Activated naive CD4-positive, alpha-beta T cell treated with anti-CD3 and anti-CD28 coated beads, Interleukin-2, amount 50 U/mL, for 16 hours (primary cell): ENCODE measurements at places on chromosomes 7 and 10.

GRCh38 chr10:13872411-13872810 lies 285.6 kb downstream of the PRPF18 start:
- DNase-seq: no peak

- DNase-seq: no peak
Observed at GRCh38 chr7:131000873-131001272, 266.9 kb upstream of the KLF14 start.

- no peak for DNase-seq
Observed at GRCh38 chr10:3400348-3400747, 227.8 kb upstream of the PITRM1 start.

DNA sequence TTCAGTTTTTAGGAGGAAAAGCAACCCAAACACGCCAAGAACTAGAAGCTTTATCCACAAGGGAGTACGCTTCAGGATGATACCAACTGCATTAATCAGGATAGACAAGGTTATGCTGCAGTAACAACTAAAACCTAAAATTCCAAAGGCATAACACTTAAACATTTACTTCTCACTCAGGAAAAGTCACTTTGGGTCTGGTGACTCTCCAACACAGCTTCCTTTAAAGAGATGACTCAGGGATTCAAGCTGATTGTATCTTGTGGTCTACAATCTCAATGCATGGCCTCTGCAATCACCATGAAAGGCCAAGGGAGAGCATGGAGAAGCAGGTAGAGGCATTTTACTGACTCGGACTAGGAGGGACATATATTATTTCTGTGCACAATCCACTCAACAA lies 315.8 kb downstream of the KCNMA1 start:
- DNase-seq: no peak

- peak; percentile 7 for DNase-seq
Observed at GRCh38 chr7:44275957-44276570, 49.3 kb downstream of the CAMK2B start.

GRCh38 chr10:71312811-71313789 lies 6.0 kb upstream of the SLC29A3 start:
- no peak for DNase-seq

- no peak for DNase-seq
Observed at GRCh38 chr10:94098896-94099295, 105.2 kb downstream of the PLCE1 start.

GRCh38 chr7:98771941-98772603 lies 97.7 kb downstream of the TMEM130 start:
- DNase-seq: no peak

DNA sequence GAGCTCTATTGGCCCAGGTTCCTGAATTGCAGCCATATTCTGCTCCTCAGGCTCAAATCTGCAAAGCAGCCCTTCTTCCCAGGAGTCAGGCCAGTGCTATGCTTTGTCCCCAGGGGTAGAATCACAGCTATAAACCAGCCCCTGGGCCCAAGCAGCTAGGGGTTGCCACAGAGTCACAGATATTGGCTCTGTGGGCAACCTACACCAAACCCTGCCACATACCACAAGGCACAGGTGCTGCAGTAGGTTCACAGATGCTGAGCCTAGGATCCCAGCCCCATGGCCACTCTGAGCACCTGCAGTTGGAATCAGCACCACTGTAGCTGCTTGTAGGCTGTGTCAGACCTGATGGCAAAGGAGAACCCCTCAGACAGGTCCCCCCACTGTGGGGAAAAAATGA lies 43.1 kb upstream of the CAMK2B start:
- no peak for DNase-seq

- no peak for DNase-seq
Observed at GRCh38 chr10:107104026-107104652, 60.4 kb downstream of the SORCS1 start.

DNA sequence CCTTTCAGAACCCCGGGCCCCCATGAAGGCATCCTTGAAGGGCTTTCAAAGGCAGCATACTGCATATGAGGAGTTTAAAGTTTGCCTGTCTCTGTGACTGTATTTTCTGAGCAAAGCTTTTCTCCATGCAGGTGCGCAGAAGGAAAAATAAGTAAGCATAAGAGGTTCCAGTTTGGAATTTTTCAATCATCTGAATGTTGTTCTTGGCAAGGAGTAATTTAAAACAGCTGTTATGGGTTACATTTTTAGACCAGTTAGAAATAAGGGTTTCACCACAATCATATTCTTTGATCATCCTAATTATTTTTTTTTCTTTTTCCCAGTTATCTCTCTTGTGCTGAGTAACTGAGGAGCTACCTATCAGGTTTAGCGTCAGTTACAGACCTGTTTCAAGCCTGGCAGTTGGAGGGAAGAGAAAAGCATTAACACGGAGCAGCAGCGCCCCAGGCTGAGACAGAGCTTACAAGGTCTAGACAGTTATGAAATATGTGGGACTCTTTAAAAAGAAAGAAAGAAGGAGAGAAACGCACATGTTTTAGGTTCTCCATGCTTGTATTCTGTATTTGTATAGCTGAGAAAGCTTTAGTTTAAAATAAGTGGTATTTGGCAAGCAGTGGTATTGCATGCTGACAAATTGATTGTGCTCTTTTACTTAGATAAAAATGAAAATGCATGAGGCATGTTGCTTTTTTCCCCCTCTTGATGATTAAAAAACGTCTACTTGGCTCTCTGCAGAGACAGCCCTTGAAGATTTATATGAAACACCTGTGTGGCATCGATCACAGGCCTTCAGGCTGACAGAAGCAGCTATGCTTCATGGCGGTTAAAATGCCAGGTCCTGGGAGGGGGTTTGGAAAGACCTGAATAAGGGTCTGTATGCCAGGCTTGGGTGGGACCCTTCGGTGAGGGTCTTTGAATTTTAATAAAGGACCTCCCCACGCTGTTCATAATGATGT lies 157.6 kb downstream of the GRK5 start:
- no peak for DNase-seq

- DNase-seq: no peak
Observed at GRCh38 chr10:106284802-106285587, 879.5 kb downstream of the SORCS1 start.

GRCh38 chr7:74002474-74003017 lies 25.4 kb upstream of the ELN start:
- DNase-seq: no peak

DNA sequence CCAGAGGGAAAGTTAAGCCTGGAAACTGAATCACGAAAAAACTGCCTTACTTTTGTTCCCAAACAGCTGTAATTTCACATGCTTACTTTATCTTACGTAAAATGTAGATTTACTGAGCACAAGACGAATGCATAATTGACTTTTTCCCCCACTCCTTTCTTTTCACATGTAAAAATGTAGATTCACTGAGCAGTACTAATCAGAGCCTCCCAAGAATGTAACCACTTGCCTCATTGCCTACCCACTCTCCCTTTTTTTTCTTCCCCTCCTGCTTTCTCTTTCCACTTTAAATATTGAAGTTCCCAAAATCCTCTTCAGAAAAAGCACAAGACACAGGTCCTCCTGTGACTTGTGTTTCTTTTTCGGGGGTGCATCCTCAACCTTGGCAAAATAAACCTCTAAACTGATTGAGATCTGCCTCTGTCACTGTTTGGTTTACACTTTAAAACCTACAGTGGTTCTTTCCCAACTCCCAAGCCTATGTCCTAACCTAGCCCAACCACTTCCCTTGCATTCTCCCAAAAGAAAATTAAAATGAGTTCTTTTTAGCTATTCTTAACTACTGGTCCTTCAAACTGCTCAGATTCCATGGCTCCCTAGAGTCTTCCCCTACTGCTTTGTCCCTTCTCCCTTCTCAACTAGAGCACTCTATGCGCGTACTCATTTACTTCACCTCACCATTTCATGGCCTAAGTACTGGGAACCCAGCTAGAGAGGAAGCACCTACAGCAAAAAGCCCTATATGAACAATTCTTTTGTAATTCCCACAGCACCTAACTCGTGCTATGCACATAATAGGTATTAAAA lies 236.6 kb upstream of the MKLN1 start:
- no peak for DNase-seq

DNA sequence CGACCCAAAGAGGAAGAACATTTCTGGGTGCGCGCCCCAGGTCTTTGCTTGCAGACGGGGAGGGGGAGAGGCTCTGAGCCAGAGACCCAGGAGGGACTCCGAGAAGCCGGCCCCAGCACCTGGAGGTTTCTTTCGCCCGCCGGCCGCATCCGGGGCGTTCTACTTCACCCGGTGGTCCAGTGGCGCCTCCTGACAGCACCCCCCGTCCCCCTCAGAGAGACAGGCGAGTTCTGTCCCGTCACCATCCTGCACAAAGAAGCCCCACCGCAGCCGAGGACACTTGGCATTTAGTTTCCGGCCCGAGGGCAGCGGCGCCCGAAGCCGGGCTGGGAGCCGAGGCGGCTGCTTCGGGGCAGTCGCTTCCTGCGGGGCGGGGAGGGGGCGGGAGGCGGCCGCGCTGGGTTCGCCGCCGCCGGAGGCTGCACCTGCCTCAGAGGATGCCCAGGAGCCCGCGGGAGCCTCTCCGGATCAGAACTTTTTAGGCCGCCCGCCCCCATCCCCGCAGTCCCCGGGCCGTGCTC lies at the start of gene TMEM178B:
TMEM178B (plus strand) TSS at position 424 of the 521 bp plus-strand sequence.
- peak; percentile 14 for DNase-seq

DNA sequence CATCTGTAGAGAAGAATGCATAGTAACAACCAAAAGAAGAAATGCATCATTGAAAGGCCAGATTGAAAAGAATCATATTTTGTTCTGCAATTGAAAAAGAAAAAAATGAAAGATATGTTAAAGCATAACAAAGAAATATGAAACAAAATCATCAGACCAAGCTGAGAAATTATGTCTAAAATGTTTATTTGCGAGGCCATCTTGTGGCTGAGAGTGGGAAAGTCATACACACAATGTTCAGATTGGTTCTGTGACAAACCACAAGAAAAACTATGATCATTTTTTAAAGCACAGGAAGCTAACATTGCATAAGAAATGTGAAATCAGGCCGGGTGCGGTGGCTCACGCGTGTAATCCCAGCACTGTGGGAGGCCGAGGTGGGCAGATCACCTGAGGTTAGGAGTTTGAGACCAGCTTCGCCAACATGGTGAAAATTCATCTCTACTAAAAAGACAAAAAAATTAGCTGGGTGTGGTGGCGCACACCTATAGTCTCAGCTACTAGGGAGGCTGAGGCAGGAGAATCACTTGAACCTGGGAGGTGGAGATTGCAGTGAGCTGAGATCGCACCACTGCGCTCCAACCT lies 36.6 kb downstream of the ABCB5 start:
- DNase-seq: no peak

- DNase-seq: no peak
Observed at GRCh38 chr7:96629884-96630283, 79.8 kb downstream of the SEM1 start.

GRCh38 chr7:7190142-7190541 lies 7.8 kb downstream of the C1GALT1 start:
- no peak for DNase-seq

GRCh38 chr7:69134316-69134715 lies 464.0 kb upstream of the AUTS2 start:
- DNase-seq: no peak

GRCh38 chr7:49669692-49670260 lies 103.7 kb upstream of the VWC2 start:
- DNase-seq: no peak

DNA sequence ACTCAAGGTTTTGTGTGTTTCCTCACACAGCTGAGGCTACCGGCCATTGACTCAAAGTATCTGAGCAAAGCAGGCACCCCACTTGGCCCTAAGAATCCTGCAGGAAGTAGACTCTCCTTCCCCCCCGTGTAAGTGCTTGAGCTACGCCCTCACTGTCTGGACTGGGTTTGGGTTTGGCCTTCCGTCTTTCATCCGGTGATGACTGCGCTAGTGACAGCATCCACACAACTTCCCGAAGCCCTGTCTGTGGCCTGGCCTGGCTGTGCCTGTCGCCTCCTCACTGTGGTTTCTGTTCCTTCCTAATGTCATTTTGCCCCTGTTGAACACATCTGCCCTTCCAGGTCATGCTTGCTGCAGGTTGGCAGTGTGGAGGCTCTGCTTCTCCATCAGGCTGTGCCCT lies 14.5 kb downstream of the C7orf57 start:
- DNase-seq: no peak

- no peak for DNase-seq
Observed at GRCh38 chr7:137434530-137434929, 91.0 kb upstream of the PTN start.

DNA sequence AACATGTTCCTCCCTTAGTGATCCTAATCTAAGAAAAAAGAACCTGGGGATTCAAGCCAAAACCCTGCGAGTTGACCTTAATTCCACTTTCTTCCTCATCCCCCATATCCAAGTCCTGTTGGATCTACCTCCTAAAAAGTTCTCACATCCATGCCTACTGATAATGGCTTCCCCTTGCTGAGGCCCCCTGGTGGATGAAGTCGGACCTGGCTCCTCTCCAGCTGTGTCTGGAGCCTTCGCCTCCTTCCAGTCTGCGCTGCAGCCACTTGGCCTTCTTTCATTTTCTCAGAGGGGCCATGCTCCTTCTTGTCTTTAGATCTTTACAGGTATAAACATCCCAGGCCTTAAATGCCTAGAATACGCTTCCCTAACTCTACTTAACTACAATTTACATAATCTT lies 8.1 kb downstream of the PDE1C start:
- DNase-seq: no peak

- DNase-seq: peak; percentile 52
Observed at GRCh38 chr10:25174461-25175230, at the start of gene GPR158. Gene GPR158 (plus strand): TSS chr10:25175001. CDS start chr10:25175421, 420 bp downstream.

DNA sequence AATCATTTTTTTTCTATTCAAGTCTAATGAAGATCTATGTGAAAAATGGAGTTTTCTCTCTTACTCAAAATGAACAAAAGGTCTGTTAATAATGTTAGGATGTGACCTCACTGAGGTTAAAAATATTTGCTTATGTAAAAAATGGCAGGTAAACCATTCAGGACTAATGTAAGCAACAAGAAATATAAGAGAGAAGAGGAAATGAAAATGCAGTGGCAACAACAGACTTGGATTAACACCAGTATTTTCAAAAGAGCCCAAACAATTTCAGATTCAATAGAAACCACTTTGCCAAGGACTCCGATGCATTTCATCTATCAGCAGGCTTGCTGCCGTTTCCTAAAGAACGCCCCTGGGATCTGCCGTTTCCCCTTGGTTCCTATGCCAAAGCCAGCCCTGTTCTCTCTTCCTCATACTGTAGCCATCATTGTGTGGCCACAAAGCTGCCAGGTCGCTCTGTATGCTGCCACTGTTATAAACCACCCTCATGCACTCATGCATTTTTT lies 66.4 kb downstream of the MTURN start:
- DNase-seq: no peak

GRCh38 chr7:2983586-2983985 lies 60.1 kb downstream of the CARD11 start:
- no peak for DNase-seq

DNA sequence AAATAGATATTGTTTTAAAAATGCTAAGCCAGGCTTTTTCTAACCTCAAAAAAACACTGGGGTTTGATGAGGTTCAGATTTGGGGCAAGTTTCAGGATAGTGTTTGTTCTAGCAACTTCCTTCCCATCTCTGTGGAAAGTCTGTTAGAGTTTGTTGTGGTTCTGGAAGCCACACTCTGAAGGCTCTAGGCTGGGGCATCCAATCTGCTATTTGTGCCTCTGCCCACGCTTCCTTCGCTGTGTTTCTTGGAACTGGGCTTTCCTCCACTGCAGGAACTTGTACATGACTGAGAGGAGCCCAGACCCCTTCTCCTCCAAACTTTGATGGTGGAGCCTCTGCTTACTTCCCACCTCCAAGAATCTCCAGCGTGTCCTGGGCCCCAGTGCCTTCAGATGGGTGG lies 108.5 kb upstream of the SLC25A13 start:
- DNase-seq: no peak
